ENCODE measurements at places on chromosomes 16 and 17.

DNA sequence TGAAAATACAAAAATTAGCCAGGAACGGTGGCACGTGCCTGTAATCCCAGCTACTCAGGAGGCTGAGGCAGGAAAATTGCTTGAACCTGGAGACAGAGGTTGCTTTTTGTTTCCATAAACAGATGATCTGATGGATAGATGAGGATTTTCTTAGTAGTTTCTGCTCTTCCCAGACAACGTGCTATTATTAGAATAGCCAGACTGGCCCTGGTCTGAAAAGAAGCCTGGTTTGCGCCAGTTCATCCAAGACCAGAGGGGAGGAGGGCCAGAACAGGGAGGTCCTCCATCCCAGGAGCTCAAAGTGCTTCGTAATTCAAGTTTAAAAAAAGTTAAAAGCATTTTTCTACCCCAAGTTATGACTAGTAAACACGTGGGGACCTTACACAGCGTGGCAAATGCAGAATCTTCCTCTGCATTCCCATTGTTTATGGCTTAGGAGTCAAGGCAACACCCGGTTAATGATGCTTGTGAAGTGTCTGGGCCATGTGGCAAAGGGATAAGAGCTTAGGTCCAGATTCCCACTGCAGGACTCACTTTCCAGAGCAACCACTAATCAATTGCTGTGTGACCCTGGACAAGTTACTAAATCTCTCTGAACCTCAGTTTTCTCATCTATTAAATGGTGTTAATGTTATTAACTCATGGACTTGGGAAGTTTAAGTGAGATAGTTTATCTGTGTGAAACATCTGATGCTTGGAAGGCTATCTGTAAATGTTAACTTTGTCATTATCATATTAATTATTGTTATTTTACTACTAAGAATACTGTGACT lies 205.4 kb downstream of the CCDC182 start:
- DNase-seq = no peak

DNA sequence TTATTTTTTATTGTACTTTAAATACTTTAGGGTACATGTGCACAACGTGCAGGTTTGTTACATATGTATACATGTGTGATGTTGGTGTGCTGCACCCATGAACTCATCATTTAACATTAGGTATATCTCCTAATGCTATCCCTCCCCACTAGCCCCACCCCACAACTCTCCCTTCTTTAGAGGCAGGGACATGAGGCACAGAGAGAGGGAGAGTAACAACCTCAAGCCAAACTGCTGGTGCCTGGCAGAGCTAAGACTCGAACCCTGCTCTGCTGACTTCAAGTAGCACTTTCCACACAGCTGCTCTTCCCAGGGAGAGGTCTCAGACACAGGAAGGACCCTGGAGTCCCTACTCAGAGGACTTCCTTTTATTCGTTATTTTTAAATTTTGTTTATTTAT lies 69.4 kb downstream of the WSB1 start:
- DNase-seq = no peak

GRCh38 chr17:6427279-6427781 lies 7.6 kb downstream of the AIPL1 start:
- no peak for DNase-seq

GRCh38 chr16:11630046-11630767 lies 38.0 kb upstream of the SNN start:
- DNase-seq = no peak

DNA sequence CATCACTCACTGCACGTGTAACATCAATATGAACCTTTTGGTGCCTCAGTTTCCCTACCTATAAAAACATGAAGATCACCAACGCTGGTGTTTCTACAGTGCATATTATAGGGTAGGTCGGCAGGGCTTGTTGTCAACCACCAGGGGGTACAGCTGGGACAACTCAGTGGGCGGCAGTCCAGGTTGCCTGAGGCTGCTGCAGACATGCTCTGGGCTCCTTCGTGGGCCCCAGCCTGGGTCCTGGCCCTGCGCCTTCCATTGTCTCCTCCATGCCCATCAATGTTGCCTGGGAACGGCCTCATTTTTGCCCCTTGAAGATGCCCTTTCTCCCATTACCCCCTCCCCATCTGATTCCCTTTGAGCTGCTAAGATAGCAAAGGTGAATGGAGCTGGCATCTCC lies 89.8 kb downstream of the GSG1L start:
- DNase-seq = no peak

GRCh38 chr17:20825539-20825938 lies 217.3 kb downstream of the USP22 start:
- no peak for DNase-seq

GRCh38 chr16:30902029-30902972 lies 5.9 kb downstream of the CTF1 start:
- DNase-seq = no peak
